ENCODE measurements at places on chromosomes 16 and 17.

GRCh38 chr17:79207960-79208359 is 133.3 kb downstream of the ENGASE start:
- no peak for DNase-seq

GRCh38 chr16:2531696-2532493 is 687 bp upstream of the CEMP1 start:
- peak; percentile 88 for DNase-seq

DNA sequence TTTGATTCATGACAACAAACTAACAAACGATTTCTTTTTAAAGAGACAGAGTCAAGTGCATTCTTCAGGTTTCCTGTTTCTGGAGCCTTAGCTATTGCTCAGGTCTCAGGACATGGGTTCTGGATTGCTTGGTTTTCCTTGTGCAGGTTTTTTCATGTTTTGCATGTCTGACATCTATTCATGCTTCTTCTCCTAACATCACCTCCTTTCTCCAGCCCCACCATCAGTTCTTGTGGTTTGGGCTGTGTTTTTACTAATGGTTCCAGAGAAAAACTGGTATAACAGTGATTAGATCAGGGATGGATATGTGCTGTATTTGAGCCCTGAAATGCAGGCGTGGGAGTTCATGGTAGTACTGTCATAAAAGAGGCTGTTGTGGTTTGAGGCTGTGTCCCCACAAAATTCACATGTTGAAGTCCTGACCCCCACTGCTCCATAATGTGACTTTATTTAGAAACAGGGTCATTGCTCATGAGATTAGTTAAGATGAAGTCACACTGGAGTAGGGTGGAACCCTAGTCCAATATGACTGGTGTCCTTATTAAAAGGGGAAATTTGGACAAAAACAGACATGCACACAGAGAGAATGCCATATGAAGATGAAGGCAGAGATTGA is 67.9 kb downstream of the IRX6 start:
- DNase-seq = no peak

- DNase-seq = no peak
These were observed 48.6 kb upstream of the USP7 start for GRCh38 chr16:9012330-9012729.

DNA sequence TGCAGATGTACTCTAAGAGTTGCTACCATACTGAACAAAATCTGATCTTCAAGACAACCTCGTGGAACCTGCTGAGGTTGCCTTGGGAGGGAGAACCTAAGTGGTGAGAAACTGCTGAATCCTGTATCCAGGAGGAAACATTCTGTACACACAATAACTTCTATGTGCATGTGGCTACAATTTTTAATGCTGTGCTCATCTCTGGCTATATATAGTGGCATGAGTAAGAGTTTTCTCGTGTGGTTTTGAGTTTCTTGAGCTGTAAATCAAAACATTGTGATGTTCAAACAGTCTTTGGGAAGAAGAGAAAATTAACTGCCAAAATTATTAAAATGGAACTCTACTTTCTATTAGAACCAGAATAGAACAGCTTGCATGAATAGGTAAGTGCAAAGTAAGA is 206.8 kb downstream of the CA10 start:
- no peak for DNase-seq

DNA sequence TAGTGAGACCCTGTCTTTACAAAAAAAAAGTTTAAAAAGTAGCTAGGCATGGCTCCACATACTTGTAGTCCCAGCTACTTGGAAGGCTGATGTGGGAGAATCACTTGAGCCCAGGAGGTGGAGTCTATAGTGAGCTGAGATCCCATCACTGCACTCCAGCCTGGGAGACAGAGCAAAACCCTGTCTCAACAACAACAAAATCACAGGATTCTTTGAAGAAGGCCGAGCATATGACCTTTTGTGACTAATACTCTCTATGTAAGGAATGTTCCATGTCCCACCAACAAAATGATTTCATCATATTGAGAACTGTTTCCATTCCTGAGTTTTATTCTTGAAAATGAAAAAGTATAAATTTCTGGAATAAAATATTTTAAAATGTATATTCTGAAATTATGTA is 58.9 kb upstream of the EFCAB3 start:
- no peak for DNase-seq

- peak; percentile 90 for DNase-seq
These were observed 77.9 kb downstream of the KSR1 start for GRCh38 chr17:27533874-27534815.

DNA sequence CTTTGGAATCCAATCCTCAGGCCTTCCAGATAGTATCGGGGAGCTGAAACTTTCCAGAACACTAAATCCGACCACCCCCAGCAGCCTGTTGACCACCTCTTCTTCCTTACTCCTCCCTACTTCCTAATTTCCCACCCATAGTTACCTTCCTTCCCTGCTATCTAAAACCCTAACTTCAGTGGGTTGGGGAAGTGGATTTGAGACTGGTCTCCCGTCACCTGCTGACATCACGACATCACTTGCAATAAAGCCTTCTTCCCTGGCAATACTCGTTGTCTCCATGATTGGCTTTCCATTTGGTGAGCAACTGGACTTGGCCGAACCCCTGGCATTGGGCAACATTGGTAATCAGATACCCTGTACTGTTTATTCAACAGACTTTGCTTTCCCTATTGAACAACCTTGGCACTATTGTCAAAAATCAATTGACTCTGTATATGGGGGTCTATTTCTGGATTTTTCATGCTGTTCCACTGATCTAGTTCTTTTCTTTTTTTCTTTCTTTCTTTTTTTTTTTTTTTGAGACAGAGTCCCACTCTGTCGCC is 11.8 kb upstream of the FOXK2 start:
- no peak for DNase-seq

GRCh38 chr16:83926726-83927397 is 26.2 kb upstream of the OSGIN1 start:
- peak; percentile 30 for DNase-seq
